ENCODE measurements at places on chromosomes 2 and 18.

GRCh38 chr2:232491139-232491780 is 3.6 kb upstream of the ECEL1 start:
- no peak for DNase-seq

DNA sequence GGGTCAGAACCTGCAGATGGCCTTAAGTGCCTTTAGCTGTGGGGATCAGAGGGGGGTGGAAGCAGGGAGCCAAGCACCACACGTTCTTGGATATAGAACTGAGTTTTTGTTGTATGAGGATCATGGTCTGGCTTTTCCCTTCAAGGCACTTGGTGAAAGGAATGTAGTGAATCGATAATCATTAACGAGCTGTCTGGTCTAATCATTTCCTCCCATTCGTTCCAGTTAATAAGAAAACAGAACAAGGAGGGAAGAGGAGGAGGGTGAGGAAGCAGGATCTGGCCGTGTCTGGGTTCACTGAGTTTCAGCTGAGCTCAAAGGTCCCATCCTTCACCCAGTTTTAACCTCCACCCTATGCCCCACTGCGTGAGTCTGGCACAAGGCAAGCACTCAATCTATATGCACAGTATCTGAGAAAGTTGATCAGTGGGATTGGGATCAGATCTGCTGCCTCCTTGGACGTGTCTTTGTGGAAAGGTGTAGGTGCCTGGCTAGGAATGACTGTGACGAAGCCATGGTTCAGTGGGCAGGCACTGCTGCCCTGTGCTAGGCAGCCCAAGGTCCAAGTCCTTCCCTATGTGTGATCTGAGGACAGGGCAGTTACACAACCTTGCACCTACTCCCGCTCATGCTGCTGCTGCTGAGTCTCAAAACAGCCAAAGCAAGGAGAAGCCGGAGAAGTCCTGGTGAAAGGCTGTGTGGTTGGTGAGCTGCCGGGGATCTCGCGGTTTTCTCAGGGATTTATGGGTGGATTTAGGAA is 54.8 kb downstream of the GALNT14 start:
- DNase-seq: no peak

GRCh38 chr2:190280565-190281350 is 38.9 kb downstream of the HIBCH start:
- DNase-seq: no peak

DNA sequence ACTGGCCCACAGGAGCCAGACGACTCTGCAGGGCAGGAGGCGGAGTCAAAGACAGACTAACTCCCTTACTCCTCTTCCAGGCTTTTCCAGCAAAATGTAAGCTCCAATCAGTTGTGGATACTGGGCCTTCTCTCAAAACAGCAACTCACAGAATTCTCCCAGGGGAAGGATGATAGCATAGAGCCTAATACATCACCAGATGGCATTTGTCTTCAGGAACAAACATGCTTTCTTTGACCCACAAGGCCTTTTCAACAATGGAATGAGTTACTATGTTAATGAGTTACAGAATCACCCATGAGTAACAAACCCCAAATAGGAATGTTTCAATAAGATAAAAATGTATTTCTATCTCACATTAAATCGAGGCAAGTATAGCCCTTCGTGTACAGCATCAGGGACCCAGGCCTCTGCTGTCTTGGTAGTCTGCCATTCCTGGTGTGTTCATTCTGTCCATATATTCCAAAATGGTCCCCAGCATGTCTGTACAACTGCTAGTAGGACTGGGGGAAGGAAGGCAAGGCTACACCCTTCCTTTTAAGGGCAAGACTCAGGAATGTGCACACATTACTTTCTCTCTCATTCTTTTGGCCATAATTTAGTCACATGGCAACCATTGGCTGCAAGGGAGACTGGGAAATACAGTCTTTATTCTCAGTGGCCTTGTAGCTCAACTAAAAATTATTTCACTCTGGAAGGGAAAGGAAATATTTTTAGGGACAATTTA is 76.4 kb downstream of the BOD1L2 start:
- DNase-seq: no peak

GRCh38 chr2:213934560-213934959 is 476.3 kb upstream of the VWC2L start:
- no peak for DNase-seq

GRCh38 chr18:58251416-58251815 is 207.4 kb downstream of the NEDD4L start:
- DNase-seq: no peak

DNA sequence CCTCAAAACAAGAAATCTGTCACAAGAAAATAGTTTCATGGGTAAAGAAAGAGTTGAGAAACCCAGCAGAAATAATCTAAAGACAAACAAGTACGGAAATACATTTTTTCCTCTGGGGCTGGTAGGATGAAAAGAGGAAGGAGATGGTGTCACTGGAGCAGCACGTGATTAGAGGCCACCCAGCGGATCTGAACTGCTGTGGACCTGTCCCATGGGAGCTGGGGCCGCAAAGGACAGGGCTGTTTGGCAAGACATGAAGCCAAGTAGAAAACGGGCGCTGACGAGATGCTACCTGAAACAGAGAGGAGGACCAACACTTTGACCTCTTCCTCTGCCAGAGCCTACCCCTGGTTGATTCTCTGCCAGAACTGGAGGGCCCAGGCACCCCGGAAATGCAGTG is 295.4 kb upstream of the ATP5MC3 start:
- no peak for DNase-seq

- no peak for DNase-seq
Observed at GRCh38 chr2:191620144-191620543, 57.8 kb upstream of the NABP1 start.

DNA sequence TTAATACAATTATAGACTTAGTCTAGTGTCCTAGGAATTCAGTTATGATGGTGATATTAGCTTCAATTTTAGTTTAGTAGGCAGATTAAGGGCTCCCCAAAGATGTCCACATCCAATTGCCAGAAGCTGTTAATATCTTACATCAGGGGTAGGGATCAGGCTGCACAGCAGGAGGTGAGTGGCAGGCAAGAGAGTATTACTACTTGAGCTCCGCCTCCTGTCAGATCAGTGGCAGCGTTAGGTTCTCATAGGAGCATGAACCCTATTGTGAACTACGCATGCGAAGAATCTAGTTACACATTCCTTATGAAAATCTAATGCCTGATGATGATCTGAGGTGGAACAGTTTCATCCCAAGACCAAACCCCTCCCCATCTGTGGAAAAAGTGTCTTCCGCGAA is 54.9 kb downstream of the NYAP2 start:
- no peak for DNase-seq
